ENCODE measurements at places on chromosomes 3 and 15.

GRCh38 chr15:65414841-65415621, 7.7 kb downstream of the IGDCC4 start:
- no peak for DNase-seq

GRCh38 chr3:147139341-147139740, 267.0 kb downstream of the ZIC4 start:
- no peak for DNase-seq

GRCh38 chr3:112089956-112090886, 4.0 kb downstream of the C3orf52 start:
- DNase-seq = no peak

- DNase-seq = no peak
These were observed 45.5 kb downstream of the TFG start for GRCh38 chr3:100754563-100755334.

GRCh38 chr3:13896473-13897154, 16.7 kb upstream of the WNT7A start:
- peak; percentile 39 for DNase-seq

GRCh38 chr3:4019501-4019900, 220.3 kb downstream of the LRRN1 start:
- no peak for DNase-seq

GRCh38 chr3:105911496-105911895, 42.7 kb upstream of the CBLB start:
- no peak for DNase-seq

DNA sequence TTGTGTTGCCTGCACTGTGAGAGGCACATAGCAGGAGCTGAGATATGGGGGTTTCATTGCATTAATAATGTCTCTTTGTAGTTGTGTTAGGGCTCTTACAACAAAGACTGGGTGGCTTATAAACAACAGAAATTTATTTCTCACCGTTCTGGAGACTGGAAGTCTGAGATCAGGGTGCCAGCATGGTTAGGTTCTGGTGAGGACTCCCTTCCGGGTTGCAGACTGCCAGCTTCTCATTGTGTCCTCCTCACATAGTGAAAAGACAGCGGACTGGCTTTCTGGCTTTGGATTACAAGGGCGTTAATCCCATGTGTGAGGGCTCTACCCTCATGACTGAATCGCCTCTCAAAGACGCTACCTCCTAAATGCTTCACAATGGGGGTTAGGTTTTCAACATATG, 20.6 kb downstream of the TMEM108 start:
- DNase-seq = no peak

DNA sequence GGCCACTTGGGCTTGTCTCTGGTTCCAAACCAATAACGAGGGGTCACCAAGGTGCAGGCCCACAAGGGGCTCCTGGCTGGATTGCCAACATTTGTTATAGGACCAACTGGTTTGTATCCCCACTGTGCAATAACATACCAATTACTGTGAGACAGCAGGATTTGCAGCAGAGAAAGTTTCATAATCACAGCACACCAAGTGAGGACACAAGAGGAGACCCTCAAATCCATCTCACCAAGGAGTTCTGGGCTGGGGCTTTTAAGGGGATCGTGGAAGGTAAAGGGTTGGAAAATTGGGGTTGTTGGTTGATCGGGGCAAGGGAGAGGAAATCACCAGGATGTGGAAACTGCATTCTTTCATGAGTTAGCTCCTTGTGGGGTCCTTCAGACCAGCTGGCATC, 29.7 kb upstream of the LHFPL4 start:
- DNase-seq = no peak

DNA sequence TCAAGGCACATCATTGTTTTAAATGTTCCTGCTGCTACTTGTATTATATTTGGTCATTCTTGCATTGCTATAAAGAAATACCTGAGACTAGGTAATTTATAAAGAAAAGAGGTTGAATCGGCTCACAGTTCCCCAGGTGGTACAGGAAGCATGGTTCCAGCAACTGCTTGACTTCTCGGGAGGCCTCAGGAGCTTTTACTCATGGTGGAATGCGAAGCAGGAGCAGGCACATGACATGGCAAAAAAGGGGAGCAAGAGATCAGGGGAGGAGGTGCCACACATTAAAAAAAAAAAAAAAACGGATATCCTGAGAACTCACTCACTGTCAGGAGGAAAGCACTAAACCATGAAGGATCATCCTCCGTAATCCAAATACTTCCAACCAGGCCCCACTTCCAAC, 286.9 kb upstream of the PLSCR5 start:
- no peak for DNase-seq

- no peak for DNase-seq
These were observed 33.8 kb upstream of the BBX start for GRCh38 chr3:107488942-107489341.

DNA sequence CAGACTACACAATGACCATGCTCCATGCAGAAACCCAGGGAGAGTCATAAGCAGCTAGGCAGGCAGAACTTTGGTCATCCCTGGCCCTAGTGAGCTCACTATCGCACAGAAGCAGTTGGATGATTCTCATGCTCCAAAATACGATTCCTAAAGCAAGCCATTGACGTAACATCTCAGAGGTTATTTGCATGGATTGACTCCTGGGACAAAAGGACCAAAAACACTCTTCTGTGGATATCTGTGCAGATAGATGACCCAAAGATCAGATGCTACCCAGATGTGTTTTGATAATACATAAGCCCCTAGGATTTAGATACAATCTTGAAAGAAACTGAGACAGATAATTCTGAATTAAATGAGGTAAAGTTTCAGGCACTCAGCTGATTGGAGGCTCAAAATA, 33.4 kb upstream of the STT3B start:
- no peak for DNase-seq

GRCh38 chr15:69021895-69022294, 7.4 kb downstream of the NOX5 start:
- no peak for DNase-seq

GRCh38 chr3:136149667-136150066, 46.5 kb downstream of the MSL2 start:
- DNase-seq = no peak

- DNase-seq = no peak
These were observed 10.4 kb downstream of the PLA2G4E start for GRCh38 chr15:42010434-42010833.

DNA sequence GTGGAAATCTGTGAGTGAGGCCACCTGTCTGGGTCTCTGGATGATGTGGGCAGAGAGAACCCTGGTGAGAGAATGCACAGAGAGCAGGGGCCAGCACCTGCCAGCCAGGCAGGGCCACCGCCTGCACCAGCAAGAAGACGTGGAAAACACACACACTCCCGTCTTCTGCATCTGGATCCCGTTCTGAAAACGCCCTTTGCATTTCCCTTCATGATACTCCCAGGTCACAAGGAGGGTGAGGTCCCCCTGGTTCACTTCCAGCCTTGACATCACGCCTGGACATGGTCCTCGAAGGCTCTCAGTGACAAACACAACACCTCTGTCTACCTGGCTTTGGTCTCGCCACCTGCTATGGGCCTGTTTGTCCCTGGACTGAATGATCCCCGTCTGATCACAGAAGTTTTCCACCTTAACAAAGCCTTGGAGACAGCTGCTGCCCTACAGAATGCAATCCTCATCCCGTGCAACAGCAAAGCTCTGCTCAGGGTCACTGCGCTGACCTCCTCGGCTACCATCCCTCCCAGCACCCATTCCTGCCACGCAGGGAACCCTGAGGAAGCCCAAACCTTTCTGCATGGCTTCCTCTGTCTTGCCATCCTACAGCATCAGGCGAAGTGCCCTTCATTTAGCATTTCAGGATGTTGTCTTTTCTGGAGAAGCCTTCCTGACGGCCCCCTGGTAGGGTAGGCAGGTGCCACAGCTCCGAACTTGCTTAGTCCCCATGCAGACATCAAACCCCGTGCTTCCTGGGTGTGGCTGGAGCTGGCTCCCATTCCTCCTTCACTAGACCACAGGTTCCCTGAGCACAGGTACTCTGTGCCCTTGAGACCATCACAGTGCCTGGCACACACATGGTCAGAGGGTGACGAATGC, 122.5 kb downstream of the ATP10A start:
- DNase-seq = no peak

- no peak for DNase-seq
These were observed 525.3 kb upstream of the PPP2R3A start for GRCh38 chr3:135440233-135440632.

GRCh38 chr3:46926039-46926438, 48.5 kb downstream of the PTH1R start:
- DNase-seq = no peak

DNA sequence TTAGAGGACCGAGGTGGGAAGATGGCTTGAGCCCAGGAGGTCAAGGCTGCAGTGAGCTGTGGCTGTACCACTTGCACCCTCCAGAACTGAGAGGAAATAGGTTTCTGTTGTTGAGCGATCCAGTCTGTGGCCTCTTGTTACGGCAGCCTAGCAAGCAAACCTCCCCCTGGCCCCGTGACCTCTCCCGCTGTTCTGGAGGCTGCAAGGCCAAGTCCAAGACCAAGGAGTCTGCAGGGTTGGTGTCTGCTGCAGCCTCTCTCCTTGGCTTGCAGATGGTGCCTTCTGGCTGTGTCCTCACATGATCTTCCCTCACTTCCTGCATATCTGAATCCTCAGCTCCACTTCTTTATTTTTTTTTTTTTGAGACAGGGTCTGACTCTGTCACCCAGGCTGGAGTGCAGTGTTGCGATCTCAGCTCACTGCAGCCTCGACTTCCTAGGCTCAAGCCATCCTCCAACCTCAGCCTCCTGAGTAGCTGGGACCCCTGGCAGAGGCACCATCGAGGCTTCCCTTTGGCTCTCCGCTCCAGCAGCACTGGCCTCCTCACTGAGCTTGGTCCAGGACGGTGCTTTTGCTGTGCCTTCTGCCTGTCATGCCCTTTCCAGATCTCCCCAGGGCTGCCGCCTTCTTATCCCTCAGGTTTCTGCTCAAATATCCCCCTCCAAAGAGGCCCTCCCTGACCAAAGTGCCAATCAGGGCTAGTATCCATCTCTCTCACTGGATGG, 18.0 kb upstream of the PLXND1 start:
- DNase-seq = no peak

- DNase-seq = no peak
These were observed 34.9 kb upstream of the ALDH1A3 start for GRCh38 chr15:100844778-100845177.

DNA sequence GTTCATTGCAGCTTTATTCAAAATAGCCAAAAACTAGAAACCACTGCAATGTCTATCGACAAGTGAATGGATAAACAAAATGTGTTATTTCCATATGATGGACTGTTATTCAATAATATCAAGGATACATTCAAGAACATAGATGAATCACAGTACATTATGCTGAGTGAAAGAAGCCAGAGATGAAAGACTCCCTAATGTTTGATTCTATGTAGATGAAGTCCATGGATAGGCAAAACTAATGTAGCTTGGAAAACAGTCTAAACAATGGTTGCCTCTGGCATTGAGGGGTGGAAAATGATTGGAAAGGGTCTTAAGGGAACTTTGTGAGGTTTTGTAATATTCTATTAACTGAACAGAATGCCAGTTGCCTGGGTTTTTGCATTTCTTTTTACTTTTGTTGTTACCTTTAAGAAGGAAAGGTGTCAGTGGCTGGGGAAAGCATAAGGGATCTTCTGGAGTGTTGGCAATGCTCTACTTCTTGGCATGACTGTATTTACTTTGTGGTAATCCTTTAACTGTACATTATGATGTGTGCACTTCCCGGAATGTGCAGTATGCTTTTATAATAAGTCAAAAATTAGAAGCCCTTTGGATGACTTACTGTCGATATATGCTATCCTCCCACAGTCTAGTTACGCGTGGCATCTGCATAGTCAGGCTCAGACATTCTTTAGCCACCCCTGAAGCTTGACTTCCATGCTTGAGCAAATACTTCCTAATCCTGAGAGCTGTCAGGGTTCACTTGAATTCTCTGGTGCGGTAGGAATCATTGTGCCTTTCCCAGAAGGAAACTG, 20.5 kb upstream of the ATP10A start:
- DNase-seq = no peak

GRCh38 chr3:173529062-173529711, 131.6 kb downstream of the NLGN1 start:
- DNase-seq = no peak

GRCh38 chr15:75693501-75694240, 19.0 kb downstream of the CSPG4 start:
- DNase-seq = no peak

GRCh38 chr3:189393598-189393997, 221.8 kb downstream of the TPRG1 start:
- no peak for DNase-seq

- DNase-seq = no peak
These were observed 14.5 kb downstream of the CDV3 start for GRCh38 chr3:133588035-133588434.

DNA sequence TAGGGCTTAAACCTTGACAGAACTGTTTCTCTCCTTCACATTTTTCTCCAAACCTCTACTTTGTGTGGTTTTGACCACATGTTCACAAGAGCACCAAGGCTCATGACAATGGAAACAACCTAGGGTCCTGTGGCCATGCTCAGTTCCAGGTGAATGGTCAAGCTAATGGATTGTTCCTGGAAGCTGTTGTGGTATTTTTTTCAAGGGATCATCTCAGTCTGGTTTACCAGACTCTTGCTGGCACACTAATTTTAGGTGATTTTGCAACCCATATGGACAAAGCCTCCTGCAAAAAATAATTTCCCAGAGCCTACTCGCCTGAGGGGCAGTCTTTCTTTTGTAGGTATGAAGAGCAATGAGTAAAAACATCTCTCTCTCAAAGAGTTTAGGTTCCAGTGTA, 67.2 kb downstream of the LSAMP start:
- no peak for DNase-seq

- DNase-seq = no peak
These were observed 2.2 kb downstream of the ZIC1 start for GRCh38 chr3:147411238-147411814.

DNA sequence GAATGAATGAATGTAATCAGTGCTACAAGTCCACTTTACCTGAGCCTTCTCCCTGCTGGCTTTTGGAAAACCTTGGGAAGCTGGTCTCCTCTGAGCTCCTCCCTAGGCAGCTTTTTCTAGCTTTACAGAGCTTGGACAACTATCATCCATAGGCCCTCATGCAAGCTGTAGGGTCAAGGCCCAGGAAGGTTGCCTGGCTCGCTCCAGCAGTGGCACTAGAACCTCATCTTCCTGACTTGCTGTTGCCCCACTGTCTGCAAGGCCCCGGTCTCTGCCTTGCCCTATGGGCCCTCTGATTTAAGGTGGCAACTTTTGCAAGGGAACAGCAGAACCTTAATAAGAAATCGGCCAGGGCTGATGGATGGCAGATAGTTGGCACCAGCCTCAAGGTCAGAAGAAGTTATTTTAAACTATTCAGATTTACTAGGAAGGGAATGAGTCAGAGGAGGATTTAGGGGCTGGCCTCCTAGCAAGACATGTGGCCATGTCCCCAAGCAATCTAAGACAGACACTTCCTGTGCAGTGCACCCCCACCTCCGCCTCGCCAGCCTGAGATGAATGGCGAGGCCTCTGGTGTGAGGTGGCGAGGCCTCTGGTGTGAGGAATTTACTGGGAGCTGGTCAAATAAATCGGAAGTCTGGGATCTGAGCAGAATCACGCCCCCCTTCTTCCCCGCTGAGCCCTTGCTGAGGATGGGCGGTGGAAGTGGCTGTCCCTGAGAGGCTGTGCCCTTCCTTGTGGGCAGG, 180.8 kb downstream of the MEGF11 start:
- DNase-seq = no peak

Measured in stimulated activated naive CD8-positive, alpha-beta T cell treated with anti-CD3 and anti-CD28 coated beads, Interleukin-15, Interleukin-2, amounts not matched to agents 100 U/mL and 50 U/mL, for 24 hours (primary cell).